ENCODE measurements at places on chromosomes 6 and 20.

DNA sequence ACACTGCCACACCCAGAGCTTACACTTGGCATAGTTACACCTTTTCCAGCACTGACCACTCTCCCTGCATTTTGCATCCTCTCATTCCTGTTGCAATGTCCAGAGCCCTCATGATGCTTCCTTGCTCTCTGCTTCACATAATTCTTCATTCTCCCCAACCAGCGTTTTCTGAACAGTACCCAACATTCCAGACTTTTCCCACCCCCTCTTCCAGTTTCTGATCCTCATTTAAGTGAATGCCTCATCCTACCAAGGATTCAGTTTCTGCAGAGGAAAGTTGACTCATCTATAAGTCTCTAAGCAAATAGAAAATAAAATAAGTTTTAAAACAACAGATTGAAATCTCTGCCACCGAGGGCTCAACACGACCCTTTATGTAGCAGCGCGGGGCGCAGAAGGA, 321.3 kb upstream of the TCF21 start:
- DNase-seq = no peak

GRCh38 chr6:35454391-35455110, 2.4 kb downstream of the FANCE start:
- DNase-seq = no peak

DNA sequence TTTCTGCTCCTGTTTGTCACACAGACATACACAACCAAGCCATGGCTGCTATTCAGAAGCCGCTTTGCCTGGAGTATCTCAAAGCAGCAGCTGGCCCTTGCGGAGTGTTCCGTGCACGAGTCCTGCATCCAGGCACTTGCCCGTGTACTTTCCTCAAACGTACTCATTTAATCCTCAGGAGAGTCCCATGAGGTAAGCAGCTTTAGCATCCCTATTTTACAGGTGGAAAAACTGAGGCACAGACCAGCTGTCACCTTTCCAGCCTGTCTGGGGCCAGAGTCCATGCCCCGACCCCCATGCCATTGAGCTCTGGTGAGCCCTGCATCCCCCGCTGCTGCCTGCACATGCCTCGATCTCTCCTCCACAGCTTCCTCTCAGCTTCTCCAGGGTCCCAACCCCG, 130.0 kb downstream of the ERMARD start:
- DNase-seq = no peak

DNA sequence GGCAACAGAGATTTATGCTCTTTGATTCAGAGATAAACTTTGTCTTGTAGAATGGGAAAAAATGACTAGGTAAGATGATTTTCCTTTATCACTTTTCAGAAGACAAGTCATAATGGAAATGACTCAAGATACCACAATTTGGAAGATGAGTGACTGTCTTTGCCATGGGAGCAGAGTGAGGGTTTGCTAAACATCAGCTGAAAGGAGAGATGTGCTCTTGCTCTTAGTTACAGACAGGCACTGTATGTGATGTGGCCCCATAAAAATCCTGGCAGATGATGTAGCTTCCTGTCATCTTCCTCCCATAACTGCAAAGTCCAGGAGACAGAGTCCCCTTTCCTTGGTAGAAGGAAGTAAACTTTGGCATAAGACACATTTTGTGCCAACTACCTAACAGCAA, 47.6 kb downstream of the BACH2 start:
- peak; percentile 54 for DNase-seq

DNA sequence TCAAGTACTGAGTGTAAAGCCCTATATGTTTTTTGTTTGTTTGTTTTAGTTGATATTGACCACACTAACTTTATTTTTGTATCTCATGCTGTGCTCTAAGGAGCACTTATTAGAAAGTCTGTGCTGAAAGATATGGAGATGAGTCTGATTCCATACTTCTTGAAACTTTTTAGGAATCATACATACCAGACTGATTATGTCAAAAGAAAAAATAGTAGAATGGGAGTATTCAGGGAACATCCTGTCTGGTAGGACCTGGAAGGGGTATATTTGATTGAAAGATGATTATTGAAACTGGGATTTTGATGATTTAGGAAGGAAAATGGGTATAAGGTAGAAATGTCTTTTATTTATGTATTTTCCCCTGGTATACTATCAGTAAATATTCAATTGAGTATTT, 111.4 kb downstream of the QKI start:
- no peak for DNase-seq
